Activated CD4-positive, CD25-positive, alpha-beta regulatory T cell treated with anti-CD3 and anti-CD28 coated beads, Interleukin-2, amount 50 U/mL, for 24 hours (primary cell): ENCODE measurements at places on chromosomes 4 and X.

DNA sequence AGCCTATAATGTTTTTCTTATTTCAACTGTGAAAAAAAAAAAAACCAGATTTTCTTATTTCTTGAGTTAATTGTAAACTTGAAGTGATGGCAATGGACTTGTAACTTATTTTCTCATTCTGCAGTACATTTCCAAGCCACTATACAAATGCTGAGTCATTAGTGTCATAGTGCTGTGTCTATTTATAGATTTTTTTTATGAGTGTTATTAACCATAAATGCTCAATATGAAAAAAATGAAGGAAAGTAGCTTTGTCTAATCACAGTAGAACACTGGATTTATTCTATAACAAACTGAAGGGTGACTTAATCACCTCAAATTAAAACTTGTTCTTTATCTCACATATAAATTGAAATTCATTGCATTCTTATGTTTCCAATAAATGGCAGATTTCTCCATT is 718.6 kb downstream of the CCSER1 start:
- no peak for ATAC-seq

DNA sequence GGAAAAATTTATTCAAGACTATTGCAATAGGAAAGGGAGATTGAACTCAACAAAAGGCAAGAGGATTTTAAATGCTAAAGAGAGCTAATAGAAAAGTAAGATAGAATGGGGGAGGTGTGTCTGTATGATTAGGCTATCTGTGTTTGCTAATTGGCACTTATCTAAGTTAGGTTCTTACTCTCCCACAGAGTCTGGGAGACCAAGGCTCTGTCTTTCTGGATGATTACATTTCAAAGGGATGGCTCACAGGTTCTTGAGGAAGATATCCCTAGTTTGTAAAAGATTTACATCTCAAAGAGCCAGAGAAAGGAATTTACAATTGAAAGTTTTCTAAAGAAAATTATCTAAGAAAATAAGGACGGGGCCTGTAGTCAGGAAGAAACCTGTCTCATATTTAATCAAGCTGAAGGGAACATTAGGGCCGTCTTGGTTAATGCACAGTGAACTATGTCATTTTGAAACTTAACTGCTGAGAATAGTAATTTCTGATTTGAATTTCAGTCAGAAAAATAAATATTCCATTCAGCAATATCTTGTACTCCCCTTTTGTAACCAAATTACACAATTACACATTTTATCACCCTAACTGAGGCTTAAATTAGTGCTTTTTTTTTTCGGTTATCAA is 75.8 kb downstream of the MAGEB10 start:
- no peak for ATAC-seq

GRCh38 chr4:165625281-165625680 is 246.5 kb downstream of the CPE start:
- no peak for ATAC-seq

DNA sequence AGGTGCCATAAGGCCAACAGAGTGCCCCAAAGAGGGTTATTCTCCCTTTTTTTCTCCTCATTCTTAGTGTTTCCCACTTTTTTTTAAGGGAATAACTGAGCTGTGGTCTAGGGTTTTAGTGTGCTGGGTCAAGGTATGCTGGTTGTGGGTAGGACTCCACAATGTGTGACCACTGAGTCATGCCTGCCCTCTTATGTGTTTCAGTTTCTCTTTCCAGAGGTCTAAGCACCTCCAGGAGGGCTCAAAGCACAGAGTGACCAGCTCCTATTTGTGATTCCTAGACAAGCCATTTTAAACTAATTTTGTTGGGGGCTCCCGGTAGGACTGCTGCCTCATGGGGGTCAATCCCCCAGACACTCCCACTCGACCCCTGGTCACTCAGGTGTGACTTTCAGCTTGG is 80.5 kb upstream of the GC start:
- ATAC-seq, result no peak

DNA sequence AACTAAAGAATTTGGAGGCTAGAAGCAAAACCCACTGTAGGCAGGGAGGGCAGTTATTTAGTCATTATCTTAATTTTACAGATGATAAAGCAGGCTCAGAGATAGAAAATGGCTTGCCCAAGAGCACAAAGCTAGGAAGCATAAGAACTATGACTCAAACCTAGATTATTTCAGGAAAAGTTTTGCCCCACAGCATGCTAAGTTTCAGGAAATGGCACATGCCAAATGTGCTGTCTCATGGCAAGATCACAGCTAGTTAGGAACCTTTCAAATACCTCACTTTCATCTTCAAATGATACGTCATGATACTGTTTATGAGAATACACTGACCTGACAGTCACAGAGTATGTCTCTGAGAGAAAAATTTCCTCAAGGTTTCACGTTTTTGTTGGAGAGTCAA is 78.5 kb upstream of the SPANXC start:
- ATAC-seq, result no peak

DNA sequence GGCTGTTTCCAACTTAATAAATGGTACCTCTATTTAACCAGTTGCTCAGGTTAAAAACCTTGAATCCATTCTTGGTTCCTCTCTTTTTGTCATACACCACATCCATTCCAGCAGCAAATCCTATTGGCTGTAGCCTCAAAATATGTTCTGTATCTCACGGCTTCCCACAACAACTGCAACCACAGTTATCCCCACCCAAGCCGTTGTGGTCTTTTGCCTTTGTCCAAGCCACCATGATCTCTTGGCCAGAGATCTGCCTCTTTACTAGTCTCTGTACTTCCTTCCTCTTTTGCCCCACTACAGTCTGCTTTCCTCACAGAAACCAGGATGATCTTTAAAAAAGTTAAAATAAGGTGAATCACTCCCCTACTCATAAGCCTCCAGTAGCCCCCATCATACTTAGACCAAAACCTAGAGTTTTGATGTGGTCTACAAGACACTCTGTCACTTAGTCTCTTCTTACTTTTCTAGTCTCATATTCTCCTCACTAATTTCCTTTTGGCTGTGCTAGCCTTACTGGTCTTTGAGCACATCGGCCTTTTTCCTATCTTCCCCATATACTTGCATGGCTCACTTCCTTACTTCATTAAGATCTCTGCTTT is 10.3 kb downstream of the MAOA start:
- peak; percentile 28 for ATAC-seq

- no peak for ATAC-seq
Observed at GRCh38 chrX:106670631-106671030, 55.9 kb upstream of the RNF128 start.

DNA sequence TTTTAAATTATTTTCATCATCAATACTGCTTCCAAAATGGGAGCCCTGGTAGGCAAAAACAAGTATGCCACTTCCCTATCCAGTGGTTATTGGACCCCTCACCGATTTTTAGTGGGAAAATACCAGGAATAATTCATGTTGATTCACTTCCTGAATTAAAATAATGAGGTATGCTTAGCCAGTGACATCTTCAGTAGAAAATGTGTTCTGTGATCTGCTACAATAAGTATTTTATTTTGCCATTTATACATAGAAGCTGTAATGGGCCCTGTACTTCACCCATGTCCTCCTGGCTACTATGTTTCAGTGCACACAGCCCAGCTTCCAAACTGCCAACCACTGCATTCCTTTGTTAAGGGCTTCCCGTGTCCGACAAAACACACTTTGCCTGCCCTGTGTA is 41.0 kb upstream of the KLHL34 start:
- no peak for ATAC-seq

GRCh38 chr4:3878678-3879077 is 112.5 kb downstream of the ADRA2C start:
- ATAC-seq, result no peak

DNA sequence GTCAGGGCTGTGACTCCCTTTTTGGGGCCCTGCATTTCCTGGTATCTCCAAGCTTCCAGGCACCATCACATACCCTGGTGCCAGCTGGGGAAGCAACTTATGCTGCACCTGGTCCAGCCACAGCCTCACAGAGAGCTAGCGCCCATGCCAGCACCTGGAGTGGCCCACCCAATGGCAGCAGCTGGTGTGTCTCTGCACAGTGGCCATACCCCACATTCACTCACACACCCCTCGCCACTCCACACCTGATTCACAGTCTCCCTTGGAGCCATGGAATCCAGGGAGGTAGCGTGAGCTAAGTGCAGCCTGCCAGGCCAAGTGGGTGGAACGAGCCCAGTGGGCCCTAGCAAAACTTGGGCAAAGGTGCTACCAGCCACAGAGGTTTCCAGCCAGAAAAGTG is 56.8 kb downstream of the COX18 start:
- ATAC-seq, result no peak

GRCh38 chrX:110795645-110796406 is at the start of gene CHRDL1:
CHRDL1 (minus strand) TSS chrX:110795817; CDS start chrX:110792181, 3,636 bp downstream.
- no peak for ATAC-seq

- ATAC-seq, result no peak
Observed at GRCh38 chr4:168154546-168155277, 62.4 kb downstream of the ANXA10 start.

GRCh38 chr4:106140601-106141000 is 175.4 kb downstream of the TBCK start:
- no peak for ATAC-seq

GRCh38 chrX:124679199-124679598 is 332.8 kb downstream of the SH2D1A start:
- ATAC-seq, result no peak

DNA sequence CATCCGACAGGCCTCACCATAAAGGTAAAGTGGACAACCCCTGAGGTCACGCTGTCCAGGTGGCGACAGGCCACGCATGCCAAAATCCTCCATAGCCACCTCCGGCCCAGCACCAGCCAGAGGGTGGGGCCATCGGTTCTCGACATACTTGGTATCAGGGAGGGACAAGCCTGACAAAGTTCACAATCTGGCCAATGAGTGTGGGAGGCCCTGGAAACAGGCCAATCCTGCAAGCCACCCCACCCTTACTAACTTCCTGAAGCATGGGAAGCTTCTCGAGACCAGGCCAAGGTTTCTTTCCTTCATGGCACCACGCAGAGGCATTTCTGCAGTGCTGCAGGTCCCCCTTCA is 73.8 kb downstream of the MTMR1 start:
- no peak for ATAC-seq

GRCh38 chr4:138510053-138510452 is 267.9 kb upstream of the SLC7A11 start:
- ATAC-seq, result no peak

GRCh38 chr4:92714640-92715039 is 410.9 kb downstream of the GRID2 start:
- ATAC-seq, result no peak

DNA sequence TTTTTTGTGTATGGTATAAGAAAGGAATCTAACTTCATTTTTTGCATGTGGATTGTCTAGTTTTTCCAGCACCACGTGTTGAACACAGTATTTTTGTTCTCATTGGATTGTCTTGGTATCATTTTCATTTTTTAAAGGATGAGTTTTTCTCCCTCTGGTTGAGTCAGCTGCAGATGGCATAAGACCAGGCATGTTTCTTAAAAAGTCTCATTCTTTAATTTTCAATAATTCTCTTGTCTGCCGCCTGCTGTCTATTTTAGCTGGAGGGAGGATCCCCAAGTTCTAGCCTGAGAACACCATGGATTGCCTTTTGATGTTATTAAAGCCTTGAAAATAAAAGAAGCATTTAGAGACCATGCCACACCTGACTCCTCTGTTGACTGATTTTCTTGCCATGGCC is 263.8 kb downstream of the ARHGAP24 start:
- ATAC-seq, result no peak

DNA sequence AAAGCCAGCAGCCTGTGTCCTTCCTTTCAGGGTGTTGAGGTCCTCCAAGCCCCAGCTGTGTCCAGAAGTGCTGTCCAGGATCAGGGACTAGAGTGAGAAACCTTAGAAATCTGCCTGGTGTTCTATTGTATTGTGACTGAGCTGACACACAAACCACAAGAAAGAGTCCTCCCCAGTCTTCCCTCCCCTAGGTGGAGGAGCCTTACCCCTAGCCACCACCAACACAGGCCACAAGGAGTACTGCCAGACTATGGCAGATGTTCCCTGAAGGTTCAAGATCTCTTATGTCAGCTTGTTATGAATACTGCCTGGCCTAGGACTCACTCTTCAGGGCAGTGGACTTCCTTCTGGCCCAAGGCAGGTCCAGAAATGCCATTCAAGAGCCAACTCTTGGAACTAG is 514.1 kb upstream of the PITX2 start:
- ATAC-seq, result no peak

DNA sequence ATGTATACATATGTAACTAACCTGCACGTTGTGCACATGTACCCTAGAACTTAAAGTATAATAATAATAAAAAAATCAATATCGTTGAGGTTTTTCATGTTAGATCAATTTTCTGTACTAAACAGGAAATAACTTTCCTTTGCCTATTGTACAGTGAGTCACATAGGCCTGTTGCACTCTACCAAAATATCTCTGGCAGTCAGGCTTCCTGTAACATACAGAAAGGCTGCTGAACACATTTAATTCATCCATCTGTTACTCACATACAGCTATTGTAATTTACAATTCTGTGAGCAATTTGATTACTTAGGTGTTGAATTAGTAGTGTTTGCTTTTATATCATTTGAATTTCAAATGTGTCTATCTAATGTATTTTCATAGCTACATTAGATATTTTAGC is 427.8 kb downstream of the TMA16 start:
- ATAC-seq, result no peak

DNA sequence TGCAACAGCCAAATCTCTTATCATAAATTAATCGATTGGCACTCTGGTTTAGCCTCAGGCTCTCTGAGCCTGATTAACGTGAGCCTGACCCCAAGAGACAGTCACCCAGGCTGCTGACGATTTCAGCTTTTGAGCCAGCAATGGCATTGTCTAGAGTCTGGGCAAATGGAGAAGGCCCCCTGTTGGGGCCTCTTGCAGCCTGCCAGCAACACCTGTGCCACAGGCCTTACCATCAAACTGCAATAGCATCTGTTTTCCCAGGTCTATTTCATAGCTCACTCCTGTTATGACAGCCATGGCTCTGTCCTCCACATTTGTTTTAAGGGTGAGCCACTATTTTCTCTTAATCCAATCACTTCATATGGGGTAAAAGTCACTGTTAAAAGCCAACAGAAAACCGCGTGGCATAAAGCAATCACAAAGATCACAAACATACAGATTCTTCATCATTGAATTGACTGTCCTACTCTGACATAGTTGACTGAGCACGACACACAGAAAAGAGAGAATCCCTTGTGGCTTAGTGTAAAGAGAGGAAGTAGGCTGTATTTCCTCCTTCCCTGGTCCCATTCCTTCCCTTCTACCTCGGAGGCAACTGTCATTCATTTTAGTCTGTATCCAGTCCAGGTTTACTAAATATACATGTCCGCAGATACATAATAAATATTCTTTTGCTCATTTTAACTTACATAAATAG is 47.8 kb downstream of the SLC9A7 start:
- ATAC-seq, result no peak

- no peak for ATAC-seq
Observed at GRCh38 chrX:12026481-12026880, 111.8 kb upstream of the FRMPD4 start.

DNA sequence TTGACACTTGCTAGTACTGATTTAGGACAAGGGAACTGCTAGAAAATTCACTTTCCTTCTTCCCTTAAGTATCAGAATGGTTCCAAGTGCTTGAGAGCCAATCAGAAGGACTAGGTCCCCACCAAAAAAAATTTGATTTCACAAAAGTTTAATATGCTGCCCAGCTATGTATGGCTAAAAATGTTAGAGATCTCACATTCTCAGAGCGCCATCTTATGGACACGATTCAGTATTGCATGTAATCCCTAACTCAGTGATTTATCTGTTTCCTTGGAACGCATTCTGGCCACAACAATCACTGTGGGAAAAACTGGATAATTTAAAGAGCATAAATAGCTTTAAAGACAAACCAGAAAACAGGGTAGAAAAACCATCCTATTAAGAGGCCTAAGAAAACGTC is 255.1 kb upstream of the GPC4 start:
- no peak for ATAC-seq

GRCh38 chrX:154908821-154909220 is 22.7 kb downstream of the F8A1 start:
- ATAC-seq, result no peak
